NCI-H2081 treated with DMSO at 0.1 percent for 48 hours (cell line): ENCODE measurements at places on chromosomes 5 and 9.
A peak's percentile ranks its signal among the peaks of the same experiment; 100 is the strongest.

GRCh38 chr5:173915310-173916014, 27.3 kb downstream of the CPEB4 start:
- DNase-seq = no peak

- no peak for DNase-seq
Observed at GRCh38 chr9:26682796-26683496, 209.7 kb downstream of the CAAP1 start.

DNA sequence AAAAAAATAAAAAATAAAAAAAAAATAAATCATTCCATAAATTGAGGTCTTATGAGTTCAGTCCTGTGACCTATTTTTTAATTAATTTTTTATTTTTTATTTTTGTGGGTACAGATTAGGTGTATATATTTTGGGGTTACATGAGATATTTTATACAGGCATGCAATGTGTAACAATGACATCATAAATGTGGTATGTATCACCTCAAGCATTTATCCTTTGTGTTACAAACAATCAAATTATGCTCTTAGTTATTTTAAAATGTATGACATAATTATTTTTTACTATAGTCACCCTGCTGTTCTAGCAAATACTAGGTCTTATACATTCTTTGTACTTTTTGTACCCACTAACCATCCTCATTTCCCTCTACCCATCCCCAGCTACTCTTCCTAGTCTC, 537.9 kb downstream of the HINT1 start:
- no peak for DNase-seq

DNA sequence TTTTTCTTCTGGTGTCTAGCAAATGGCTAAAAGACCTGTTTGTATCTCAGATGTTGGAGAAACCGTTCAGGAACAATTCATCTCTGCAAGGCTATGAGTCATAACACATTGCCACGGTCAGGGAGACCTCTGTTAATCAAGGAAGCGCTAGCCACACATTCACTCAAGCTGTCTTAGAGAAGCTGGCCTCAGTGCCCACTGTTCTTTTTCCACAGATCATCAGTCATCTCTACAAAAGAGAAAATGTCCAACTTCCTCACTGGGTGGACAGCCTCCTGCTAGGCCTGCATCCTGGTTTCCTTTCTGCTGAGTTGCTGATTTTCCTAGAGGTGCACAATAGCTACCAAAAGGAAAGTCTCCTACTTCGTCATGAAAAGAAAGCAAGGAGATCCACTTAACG, 360.5 kb downstream of the BNC2 start:
- no peak for DNase-seq

GRCh38 chr5:138641547-138642298, 66.5 kb upstream of the HSPA9 start:
- DNase-seq = no peak

DNA sequence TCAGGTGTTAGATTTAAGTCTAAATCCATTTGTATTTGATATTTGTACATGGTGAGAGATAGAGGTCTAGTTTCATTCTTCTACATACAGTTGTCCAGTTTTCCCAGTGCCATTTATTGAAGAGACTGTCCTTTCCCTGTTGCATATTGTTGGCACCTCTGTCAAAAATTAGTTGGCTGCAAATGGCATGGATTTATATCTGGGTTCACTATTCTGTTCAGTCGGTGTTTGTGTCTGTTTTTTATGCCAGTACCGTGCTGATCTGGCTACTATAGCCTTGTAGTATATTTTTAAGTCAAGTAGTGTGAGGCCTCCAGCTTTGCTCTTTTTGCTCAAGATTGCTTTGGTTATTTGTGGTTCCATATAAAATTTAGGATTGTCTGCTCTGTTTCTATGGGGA, 176.2 kb upstream of the DMRT1 start:
- no peak for DNase-seq

GRCh38 chr9:69324549-69325401, at the start of gene ENTREP1:
Gene ENTREP1, plus strand, starts transcription at chr9:69325215. Its CDS starts 95 bp downstream, at chr9:69325310.
- DNase-seq = no peak

- no peak for DNase-seq
Observed at GRCh38 chr5:112064271-112064701, 307.3 kb upstream of the NREP start.

DNA sequence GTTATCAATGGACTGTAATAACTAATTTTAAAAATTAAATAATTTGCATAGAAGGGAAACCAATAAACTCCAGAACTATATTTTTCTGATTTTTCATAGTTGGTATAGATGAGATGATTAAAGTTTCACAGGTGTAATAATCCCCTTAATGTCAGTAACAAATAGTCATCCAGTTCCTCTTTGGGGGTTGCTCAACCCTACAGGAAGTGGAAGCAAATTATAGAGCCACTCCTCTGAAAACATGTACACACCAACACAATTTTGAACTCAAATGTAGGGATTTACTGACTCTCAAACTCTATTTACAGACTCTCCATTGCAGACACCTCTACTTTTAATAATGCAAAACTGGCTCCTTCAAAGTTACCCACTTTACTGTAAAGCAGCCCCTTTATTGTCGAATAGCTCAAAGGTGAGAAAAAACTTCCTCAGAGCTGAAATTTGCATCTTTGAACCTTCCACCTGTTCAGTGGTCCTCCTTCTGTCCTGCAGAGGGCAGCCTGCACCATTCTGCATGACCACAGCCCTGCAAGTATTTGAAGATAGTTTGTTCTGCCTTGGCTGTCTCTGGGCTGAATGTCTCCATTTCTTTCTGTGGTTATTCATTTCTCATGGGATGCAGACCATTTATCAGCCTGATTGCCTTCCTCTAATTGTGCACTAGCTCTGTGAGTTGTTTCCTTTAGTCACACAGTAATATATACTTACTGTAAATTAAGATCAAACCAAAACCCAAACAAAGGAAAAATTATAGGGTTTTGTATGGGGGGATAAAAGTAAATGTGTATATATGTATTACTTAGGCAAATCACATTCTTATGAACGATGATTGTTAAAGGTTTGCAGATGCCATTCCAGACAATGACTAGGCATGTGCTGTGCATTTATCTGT, 383.2 kb upstream of the SGCD start:
- peak; percentile 46 for DNase-seq

GRCh38 chr9:104993291-104993963, 65.5 kb upstream of the ABCA1 start:
- DNase-seq = no peak

GRCh38 chr9:93585695-93586094, 9.3 kb downstream of the PHF2 start:
- DNase-seq = no peak
